ENCODE measurements at places on chromosomes 12 and 14.

GRCh38 chr12:133038118-133038709 is 905 bp downstream of the ZNF84 start:
- DNase-seq = no peak

GRCh38 chr12:76029982-76030340 is 1.6 kb downstream of the PHLDA1 start:
- no peak for DNase-seq

GRCh38 chr12:94640134-94640928 is 10.0 kb downstream of the TMCC3 start:
- peak; percentile 43 for DNase-seq

GRCh38 chr12:97299847-97300246 is 162.8 kb upstream of the RMST start:
- no peak for DNase-seq

DNA sequence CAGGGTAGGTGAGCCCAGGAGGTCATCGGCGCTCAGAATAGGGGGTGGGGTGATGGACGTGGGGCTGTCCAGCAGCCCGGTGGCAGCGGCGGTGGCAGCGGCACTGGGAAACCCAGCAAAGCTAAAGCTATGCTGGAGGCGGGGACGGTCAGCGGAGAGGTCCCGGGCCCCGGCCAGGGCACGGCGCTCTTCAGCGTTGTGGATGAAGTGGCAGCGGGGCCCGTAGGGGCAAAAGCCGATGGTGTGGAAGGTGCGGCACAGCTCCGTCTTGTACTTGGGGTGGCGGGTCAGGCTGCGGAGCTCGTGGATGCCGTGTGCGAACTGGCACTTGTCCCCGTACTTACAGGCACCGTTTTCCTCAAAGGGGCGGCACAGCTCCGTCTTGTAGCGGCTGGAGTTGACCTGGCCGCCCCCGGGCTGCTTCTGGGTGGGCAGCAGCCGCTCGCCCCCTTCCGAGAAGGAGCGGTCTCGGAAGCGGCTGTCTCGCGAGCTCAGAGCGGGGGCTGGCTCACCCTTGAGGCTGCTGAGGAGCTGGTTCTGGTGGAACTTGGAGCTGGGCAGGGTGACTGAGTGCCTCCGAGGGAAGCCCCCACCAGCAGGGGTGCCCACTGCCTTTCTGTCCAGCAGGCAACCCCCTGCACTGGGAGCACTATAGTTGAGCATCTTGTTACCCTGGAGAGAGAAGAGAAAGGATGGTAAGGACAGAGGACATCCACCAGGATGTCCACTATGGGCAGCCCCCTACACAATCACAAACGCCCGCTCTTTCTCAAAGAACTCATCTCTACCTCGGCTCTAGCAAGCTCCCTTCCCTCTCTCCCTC is 2.8 kb downstream of the ZFP36L1 start:
- DNase-seq = no peak

- DNase-seq = no peak
Observed at GRCh38 chr12:1846421-1847405, 26.3 kb downstream of the LRTM2 start.

DNA sequence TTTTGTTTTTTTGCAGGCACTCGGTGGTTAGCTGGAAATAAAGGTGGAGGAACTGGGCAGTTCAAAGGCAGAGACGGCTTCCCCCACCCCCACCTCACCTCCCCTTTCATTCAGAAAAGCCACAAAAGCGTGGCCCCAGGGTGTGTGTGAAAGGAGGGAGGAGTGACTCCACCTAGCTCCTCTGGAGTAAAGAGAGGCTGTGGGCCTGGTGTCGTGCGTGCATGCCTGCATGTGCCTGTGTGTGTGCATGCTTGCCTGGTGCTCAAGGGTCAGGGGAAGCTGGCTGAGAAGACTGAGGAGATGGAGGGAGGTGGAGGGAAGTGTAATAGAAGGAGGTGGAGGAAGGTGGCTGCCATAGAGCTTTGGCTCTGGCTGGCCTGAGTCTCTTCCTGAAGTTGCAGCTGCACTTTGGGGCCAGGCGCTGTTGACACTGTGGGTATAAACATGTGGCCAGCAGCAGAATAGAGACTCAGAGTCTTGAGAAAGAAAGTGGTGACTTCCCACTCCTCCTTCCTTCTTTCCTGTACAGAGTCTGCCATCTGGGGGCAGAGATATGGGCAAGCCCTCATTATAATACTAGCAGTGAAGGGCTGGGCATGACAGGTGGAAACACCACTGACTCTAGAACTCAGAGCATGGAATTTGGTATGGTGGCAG is 36.9 kb upstream of the SINHCAF start:
- DNase-seq = no peak

DNA sequence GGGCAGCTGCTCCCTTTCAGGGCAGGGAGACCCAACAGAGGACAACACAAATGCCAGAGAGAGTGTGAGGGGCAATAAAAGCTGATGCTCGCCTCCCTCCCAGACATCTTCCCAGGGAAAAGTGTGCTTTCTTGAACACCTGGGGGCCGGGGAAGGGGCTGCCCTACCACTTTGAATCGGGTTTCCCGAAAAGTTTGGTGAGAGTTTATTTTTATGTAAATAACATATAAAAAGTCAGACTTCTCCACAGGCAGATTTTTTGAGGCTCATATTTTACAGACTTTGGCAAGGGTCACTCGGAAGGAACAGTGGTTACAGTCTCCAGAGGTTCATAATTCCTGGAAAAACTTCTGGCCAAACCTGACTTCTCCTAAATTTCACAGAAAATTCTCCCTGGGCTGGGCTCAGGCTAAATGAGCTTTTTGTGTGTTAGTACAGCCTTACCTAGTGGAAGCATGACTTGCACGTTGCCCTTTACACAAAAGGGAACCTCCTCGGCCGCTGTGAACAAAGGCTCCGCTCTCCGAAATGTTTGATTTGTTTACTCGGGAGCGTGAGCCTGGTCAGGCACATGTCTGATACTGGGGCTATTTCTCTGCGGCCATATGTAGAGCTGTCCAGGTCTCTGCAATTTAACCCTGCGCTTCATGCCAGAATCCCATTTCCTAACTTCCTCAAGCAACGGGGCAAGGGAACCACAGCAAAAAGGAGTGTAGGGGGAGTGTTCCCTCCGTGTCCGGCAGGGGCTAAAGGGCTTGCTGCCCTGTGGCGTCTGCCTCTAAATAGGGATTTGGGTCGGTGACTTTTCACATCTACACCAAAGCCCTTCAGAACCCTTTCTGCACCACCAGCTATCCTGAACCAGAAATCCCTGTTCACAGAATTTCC is 3.4 kb downstream of the RTL1 start:
- DNase-seq = no peak

DNA sequence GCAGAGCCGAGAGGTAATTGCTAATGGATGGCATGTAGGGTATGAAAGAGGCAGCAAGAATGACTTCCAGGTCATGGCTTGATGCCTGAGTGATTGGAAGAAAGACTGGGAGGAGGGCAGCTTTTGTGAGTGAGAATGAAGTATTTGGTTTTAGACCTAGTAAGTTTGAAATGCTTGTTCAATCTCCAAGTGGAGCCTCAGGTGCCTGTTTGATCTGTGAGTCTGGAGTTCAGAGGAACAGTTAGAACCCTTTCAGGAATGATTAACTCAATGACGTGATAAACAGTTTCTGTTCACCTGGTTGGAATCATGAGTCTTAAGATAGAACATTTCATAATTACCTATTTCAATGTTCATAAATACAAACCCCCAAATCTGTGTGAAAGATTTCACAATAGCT is 10.4 kb downstream of the KCNJ8 start:
- no peak for DNase-seq

- no peak for DNase-seq
Observed at GRCh38 chr14:93301821-93302447, 30.9 kb downstream of the BTBD7 start.

GRCh38 chr12:86117711-86118110 is 138.5 kb downstream of the MGAT4C start:
- DNase-seq = no peak

GRCh38 chr14:64763801-64764621 is 59.8 kb downstream of the PLEKHG3 start:
- DNase-seq = no peak

GRCh38 chr14:93234798-93235197 is 27.7 kb downstream of the UBR7 start:
- no peak for DNase-seq

DNA sequence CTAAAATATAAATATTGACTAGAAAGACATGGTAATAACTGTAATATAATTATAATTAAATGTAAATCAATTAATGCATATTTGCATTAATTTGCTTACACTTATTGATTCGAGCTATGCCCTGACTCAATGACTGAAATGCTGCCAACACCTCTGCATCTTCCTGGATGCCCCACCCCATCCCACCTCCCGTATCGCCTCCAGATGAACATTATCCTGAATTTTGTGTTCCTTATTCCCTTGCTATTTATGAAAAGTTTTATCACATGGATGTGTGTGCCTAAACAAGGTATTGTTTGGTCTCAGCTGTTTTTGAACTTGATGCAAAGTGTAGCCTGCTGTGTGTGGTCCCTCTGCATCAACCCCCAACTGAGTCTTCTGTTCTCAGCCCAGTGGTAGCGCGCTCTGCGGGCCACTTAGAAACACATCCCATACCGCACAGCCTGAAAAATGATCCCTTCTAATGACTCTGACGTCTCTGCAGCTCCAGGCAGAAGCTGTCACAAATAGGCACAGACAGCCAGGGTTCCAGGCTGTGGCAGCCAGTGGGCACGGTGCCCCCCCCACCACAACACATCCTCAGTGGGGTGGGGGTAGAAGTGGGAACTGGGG is 96.5 kb downstream of the PRMT8 start:
- DNase-seq = no peak

GRCh38 chr14:21256539-21257393 is 12.5 kb downstream of the HNRNPC start:
- no peak for DNase-seq

DNA sequence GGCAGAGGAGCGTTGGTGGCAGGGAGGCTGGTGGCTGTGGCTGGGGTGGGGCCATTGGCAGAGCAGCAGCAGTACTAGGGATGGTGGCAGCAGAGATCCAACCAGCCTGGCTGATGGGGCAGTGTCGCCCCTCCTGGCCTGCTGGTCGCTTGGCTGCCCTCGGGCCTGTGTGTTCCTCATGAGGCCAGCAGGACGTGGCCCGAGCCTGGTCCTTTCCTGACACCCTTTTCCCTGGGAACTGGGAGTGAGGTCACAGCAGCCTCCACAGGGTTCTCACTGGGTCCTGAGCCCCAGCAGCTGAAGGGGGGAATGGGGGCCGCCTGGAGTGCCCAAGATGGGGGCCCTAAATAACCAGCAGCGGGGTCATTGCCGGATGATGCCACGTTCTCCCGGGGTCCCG is 46.1 kb downstream of the KIF26A start:
- DNase-seq = no peak

DNA sequence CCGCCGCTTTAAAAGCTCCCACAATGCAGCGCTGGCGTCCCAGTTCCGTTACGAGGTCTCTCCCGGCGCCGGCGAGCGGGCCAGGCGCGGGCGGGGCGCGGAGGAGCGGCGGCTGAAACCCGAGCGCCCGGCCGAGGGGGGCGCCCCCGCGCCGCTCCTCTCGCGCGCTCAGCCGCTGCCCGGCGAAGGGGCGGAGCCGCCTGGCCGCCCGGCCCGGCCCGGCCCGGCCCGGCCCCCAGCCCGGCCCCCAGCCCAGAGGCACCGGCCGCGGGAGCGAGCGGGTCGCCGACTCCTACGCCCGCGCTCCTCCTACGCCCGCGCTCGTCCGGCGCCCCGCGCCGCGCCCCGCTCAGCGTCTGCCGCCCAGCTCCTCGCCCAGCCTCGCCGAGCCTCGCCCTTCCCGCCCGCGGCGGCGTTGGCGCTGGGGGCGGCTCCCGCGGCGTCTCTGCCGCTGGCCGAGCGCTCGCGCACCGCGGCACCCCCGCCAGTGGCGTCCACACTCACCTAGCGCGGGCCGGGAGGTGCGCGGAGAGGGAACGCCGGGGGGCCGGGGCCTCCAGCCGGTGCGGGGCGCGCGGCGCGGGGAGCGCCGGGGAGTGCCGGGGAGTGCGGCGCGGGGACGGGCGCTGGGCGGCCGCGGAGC is at the start of gene RASSF8:
RASSF8 (plus strand) TSS at position 255 of the 643 bp plus-strand sequence. CDS start 96,662 bp downstream, outside the sequence.
- DNase-seq = no peak
